GM10248 (cell line): ENCODE measurements at places on chromosomes 2 and 18.

DNA sequence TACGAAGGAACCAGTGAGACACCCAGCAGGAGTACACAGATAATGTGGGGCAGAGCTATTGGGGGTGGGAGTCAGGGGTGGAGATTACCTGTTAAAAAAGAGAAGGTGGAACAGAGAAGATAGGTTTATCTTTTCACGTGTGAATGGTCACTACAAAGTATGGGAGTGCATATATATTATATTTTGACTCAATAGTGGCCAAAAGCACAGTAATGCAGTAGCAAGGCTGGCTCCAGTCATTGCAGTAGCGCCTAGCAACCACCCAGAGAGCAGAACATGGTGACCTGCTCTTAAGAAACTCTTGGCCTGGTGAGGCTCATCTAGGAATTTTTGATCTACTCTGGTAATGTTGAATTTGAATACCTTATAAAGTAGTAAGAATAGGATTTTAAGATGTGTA, 1.0 kb downstream of the IMPACT start:
- DNase-seq, result no peak

- no peak for DNase-seq
These were observed 41.4 kb downstream of the FMNL2 start for GRCh38 chr2:152376385-152376784.

GRCh38 chr2:201887773-201888425, 81.6 kb downstream of the CDK15 start:
- no peak for DNase-seq

DNA sequence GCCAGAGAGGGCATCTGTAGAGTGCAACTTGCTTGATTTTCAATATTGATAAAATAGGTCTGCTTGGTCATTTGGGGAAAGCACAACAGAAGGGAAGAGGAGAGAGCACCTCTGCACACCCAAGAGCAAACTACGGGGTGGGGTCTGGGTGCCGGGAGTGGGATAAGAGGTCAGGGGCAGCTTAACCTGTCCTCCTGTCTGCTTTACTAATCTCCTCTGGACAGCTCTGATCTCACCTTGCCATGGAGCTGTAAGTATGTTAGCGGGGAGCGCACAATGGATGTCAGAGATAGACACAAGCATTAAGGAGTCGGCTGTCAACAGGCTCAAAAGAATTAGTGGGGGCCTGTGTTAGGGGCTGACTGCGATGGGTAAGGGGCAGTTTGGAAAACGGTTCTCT, 328.7 kb downstream of the CYRIA start:
- DNase-seq, result no peak

DNA sequence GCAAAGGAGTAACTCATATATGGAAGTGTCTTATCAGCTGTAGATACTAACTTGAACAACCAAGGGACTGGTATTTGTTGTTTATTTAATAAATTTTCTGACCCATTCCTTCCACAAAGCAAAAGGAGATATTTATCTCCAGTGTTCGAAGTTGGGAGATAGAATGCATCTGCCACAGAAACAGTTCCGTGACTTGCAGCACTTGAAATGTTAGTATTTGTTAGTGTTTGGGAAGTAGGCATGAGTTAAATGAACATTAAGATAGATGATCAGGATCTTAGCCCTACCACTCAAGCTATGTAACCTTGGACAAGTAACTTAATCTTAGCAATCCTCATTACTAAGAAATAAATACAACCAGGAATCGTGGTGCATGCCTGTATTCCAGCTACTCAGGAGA, 12.1 kb upstream of the SULT1C4 start:
- DNase-seq, result no peak

GRCh38 chr18:62505669-62506494, 16.9 kb upstream of the ZCCHC2 start:
- peak; percentile 77 for DNase-seq

- no peak for DNase-seq
These were observed 161.6 kb upstream of the TRIB2 start for GRCh38 chr2:12555012-12555645.

GRCh38 chr2:46821600-46821999, 94.0 kb downstream of the MCFD2 start:
- no peak for DNase-seq

GRCh38 chr18:24153397-24153796, 14.5 kb downstream of the CABYR start:
- DNase-seq, result peak; percentile 36
